ENCODE measurements at places on chromosomes 11 and 22.

DNA sequence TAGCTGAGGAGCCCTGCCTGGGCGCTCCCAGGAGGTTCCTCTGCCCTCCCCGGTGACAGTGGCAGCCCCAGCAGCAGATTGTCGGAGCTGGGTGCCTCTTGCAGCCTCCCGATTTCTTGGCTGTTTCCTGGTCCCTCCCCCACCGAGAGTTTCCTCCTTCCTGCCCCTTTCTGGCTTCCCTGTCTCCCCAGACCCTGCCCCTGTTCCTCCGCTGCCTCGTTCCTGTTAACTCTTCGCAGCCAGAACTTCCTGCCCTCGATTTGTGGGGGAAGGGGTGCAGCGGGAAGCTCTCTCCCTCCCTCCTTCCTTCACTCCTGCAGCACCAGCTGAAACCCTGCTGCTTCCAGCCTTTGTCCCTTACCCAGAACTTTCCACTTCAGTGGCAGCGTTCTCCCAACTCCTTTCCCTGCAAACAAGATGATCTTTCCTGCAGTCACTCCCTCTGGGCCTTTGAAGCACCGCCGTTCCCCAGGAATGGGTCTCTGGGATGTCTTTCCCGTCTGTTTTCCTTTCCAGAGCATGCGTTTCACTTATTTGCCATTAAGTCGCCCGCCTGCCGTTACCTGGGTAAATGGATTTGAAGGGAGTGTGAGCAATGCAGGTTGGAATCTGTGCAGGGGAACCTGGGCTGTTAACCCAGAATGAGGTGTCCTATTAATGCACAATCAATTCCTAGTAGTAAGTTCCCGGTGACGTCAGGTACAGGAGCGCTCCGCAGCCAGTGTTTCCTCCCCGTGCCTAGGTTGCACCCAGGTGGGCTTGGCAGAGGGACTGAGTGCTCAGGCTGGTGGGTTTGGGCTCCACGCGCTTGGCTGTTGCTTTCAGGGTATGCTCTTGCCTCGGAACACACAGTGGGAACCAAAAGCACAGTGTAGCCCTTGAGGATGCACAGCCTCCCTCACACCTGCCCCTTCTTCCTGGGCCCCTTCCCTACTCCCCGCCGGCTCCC, 4.3 kb downstream of the GRK2 start:
- DNase-seq: peak; percentile 75

GRCh38 chr11:131025421-131026125, 109.3 kb upstream of the SNX19 start:
- no peak for DNase-seq

GRCh38 chr11:1863352-1864216, 10.7 kb downstream of the LSP1 start:
- DNase-seq: peak; percentile 88

- DNase-seq: no peak
Observed at GRCh38 chr11:70535191-70535971, 137.1 kb downstream of the CTTN start.

DNA sequence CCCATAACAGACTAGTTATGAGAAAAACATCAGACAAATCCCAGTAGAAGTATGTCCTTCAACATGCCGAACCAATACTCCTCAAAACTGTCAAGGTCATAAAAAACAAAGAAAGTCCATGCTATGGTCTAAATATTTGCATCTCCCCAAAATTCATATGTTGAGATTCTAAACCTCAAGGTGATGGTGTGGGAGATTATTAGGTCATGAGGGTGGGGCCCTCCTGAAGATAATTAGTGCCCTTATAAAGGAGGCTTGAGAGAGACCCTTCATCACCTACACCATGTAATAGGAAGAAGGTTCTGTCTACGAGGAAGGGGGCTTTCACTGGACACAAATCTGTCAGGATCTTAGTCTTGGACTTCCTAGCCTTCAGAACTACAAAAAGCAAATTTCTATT, 118.6 kb upstream of the GUCY1A2 start:
- DNase-seq: no peak

DNA sequence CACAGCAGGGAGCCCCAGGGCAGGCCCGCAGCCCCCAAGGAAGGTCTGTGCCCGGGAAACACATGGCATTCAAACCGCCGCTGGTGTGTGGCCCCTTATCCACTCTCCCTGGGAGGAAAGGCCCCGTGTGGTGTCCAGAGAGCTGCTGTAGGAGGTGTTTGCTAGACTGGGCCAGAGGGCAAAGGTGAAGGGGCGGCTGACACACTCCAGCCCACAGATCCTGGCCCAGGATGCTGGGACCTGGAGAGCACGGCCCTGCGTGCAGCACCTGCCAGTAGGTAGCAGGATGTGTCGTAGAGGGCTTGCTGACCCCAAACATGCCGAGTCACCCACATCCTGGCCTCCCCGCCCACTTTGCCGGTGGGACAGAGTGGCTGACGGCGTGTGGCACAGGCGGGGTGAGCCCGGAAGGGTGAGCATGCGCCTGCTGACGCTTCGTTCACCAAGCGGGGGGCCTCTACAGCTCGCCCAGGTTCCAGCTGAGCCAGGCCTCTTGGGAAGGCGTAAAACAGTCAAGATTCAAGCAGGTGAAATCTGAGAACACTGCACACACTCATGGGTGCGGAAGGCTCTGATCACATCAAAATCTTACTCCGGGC, 11.0 kb downstream of the OSBPL5 start:
- no peak for DNase-seq

DNA sequence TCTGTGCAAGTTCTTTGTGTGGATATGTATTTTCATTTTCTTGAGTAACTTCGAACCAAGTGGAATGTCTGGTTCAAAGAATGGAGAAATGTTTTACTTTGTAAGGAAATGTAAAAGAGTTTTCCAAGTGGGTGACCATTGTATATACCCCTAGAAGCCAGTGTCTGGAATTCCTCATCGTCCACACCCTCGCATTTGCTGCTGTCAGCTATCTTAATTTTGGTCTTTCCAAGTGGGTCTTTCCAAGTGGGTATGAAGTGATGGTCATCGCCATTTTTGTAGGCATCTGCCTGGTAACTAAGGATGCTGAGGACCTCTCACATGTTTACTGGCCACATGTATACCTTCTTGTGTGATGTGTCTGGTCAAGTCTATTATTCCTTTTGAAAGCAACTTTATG, 547.5 kb downstream of the TBC1D22A start:
- DNase-seq: no peak

DNA sequence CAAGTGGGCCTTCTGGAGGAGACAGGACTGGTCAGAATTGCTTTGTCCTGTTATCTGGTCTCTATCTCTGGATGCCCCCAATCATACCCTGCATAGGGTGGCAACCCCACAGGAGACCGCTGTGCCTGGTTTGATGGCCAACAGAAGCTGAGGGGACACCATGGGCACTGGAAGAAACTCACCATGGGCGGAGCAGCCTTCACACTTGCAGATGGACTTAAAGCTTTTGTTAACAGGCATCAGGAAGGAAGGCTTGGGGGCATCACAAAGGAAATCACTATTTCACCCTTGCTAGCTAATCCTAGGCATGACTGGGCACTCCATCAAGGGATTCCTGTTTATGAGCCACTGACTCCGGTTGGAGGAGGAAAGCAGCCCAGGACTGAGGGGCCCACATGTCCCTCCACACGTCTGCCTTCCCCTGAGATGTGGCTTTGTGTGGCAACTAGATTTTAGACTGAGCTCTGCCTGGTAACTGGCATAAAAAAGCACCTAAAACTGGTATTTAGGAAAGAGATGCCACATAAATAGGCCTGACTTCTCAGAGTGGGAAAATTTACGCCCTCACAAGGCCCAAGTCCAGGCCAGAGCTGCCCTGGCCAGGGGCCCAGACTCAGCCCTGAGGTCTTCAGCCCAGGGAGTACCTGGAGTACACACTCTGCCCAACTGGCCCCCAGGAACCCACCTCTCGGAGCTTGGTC, 57.0 kb upstream of the LYVE1 start:
- DNase-seq: no peak

GRCh38 chr11:112249871-112250610, 10.6 kb downstream of the PLET1 start:
- no peak for DNase-seq

DNA sequence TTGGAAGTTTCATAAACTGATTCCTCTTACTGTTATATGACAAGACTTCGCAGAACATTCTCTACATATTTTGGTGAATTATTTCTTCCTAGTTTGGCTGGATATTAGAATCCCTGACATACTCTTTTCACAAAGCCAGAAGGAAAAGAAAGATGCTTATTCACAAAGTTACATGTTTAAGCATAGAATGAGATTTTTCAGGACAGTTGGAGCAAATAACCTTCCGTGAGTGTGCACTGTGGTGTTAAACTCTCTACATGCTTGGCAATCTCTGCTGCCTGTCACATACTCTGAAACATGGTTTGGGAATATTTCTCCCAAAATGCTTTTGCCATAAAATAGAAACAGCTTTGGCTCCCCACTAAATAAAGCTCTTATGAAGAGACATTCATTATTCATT, 230.0 kb upstream of the MTNR1B start:
- DNase-seq: no peak

DNA sequence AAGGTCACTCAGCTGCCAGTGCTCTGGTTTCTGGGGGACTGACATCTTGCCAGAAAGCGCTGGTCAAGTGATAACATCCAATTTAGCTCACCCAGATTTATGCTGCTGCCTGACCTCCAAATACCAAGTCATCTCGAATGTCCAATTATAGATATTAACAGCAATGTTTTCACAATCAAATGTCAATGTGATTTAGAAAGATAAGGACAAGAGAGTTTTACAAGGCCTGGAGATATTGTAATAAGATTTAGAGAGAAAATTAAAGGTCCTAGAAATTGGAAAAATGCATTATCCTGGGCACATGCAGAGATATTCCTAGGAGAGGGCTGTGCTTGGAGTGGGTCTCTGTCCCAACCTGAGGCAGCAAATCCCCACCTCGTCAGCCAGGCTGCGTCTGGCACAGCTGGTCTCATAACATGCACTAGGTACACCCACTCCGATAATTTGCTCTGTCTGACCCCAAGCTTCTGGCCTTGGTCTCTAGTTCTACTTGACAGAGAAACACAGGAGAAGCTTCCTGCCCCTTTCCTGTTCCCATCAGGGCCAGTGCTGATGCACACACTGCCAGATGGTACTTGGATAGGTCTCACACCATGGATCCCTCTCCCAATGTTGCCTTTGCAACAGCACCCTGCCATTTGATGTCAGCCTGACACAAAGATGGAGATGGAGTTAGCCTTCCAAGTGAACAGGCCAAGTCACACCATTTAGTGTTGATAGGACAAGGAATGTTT, 28.6 kb downstream of the USH1C start:
- DNase-seq: no peak

DNA sequence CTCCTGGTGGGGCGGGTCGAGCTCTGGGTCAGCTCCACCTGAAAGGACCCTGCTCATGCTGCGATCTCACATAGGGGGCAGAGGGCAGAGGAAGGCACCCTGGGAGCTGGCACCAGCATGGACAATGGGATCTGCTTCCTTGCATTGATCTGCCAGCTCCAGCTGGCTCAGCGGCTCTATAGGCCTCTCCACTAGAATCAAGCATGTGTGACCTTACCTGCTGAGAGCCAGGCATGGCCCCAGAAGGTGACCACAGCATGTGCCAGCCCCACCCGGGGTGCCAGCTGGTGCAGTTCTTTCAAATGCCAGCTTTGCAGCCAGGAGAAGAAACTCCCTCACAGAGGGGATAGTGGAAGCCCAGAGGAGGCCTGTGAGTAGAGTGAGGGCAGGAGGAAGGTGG, 22.0 kb upstream of the KLHL35 start:
- no peak for DNase-seq

DNA sequence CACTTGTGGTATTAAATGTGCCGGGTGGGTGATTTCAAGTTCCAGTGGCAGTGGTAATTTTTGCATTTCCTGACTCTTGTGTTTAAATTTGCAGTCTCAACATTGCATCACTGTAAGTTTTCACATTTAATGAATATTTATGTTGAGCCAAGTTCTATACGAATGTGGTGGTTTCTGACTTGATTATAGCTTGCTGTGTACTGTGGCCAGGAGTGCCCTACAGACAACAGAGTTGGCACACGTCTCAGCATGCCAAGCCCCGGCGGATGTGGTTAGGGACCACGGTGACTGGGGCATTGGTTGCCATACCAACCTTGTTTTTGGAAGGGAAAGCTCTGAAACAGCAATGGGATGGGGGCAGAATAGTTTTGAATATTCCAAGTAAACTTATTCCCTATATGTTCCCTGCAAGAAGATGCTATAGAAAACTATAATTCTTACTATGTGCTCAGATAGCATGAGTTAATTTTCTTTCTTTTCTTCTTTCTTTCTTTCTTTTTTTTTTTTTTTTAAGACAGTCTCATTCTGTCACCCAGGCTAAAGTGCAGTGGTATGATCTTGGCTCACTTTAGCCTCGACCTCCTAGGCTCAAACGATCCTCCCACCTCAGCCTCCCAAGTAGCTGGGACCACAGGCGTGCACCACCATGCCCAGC, 16.0 kb downstream of the ZNRF3 start:
- DNase-seq: peak; percentile 12

DNA sequence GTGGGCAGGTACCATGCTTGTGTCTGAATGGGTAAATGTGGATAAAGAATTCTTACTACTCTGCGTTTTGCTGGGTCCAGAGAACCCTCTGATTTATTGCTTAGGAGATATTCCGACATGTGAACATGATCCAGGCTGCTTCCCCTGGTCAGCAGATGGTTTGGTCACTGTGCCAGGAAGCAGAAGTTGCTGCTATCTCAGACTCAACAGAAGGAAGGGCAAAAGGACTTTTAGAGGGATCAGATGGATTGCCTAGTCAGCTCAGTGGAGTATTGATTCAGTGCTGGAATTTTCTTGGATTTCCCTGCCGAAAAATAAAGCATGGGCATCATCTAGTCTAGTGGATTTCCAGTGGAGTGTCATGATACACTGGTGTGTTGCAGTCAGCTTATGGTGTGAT, 440.1 kb downstream of the NTM start:
- peak; percentile 28 for DNase-seq

GRCh38 chr11:113562981-113563461, 87.8 kb upstream of the DRD2 start:
- DNase-seq: no peak

DNA sequence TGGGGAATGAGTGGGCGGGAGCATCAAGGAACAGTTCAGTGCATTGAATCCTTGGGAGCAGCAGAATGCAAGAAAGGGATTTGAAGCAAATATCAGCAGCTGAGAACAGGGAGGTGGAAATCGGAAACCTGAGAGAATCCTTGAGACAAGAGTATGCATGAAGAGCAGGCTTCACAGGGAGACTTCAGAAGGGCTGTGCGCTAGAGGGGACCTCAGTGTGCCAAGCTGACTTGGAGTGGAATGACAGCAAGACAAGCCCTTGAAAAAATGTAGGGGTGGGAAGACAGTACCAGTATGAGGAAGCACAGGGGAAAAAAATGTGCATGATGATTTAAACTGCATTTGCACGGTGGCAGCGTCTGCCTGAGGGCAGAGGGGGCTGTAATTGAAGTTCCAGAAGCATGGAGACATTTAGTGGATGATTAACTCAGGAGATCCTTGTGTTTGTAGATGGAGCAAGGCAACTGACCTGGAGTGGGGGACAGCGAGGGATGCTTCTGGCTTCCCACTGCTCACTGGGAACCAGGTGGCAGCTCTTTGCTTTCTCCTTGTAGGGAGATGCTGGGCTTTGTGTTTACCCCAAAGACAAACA, 204.9 kb upstream of the PLET1 start:
- DNase-seq: no peak

GRCh38 chr11:61542705-61543104, 34.2 kb downstream of the LRRC10B start:
- DNase-seq: no peak

GRCh38 chr22:42229455-42230149, 40.9 kb downstream of the TCF20 start:
- no peak for DNase-seq

- peak; percentile 83 for DNase-seq
Observed at GRCh38 chr11:74388678-74389327, 9.4 kb downstream of the PGM2L1 start.

Measured in suppressor macrophage (primary cell).